ENCODE measurements at places on chromosomes 11 and 22.
A peak's percentile ranks its signal among the peaks of the same experiment; 100 is the strongest.

- no peak for DNase-seq
Observed at GRCh38 chr22:47163856-47164513, 401.5 kb downstream of the TBC1D22A start.

- no peak for DNase-seq
Observed at GRCh38 chr11:134604886-134605285, 192.8 kb upstream of the B3GAT1 start.

- peak; percentile 7 for DNase-seq
Observed at GRCh38 chr22:24330636-24331035, 60.0 kb downstream of the SPECC1L start.

- DNase-seq, result no peak
Observed at GRCh38 chr11:14713496-14714244, 70.1 kb downstream of the PDE3B start.

GRCh38 chr22:38924347-38924952 lies 33.0 kb upstream of the APOBEC3A start:
- peak; percentile 82 for DNase-seq

DNA sequence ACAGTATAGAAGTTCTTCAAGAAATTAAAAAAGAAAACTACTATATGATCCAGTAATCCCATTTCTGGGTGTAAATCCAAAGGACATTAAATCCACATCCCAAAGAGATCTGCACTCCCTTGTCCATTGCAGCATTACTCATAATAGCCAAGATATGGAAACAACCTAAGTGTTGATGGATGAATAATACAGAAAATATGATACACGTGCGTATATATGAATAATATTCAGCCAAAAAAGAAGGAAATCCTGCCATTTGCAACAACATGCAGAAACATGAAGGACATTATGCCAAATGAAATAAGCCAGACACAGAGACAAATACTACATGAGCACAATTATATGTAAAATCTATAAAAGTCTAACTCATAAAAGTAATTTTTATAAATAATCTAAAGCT lies 306.3 kb upstream of the ANO3 start:
- DNase-seq, result peak; percentile 68

DNA sequence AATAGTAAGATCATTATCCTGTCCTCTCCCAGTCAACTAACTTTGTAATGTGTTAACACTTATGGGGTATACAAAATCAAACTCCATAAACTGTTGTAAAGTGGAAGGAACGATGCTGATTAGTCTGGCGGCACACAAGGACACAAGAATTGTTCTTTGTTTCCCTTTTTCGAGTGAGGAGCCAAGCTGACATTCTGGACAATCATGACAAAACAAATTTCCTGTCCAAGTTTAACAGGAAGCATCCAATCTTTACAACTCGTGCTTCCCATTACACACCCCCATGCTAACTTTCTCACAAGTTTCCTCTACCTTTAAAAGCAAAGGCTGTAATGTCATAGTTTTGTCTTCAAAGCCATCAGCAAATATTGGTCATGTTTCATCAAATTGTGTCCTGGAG lies 20.4 kb upstream of the LDLRAD3 start:
- DNase-seq, result no peak

- no peak for DNase-seq
Observed at GRCh38 chr11:119640541-119640940, 88.5 kb downstream of the NECTIN1 start.

DNA sequence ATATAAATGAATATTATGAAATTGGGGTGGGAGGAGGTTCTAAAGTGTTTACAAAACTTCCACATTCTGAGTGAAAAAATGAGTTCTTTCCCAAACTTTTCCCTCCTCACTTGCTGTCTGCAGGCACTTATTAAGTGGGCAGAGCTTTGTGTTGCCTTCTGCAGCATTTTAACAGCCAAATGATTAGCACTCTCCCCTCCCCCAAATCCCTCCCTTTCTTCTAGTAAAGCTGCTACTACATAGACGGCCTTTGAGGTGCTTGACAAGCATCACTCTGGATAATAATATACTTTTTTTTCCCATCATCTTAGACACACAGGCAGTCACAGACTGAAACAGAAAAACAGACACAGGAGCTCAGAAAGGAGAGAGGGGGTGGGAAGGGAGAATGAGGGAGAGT lies 493.5 kb downstream of the DLG2 start:
- no peak for DNase-seq

- no peak for DNase-seq
Observed at GRCh38 chr11:72720784-72721183, 31.4 kb downstream of the ARAP1 start.

DNA sequence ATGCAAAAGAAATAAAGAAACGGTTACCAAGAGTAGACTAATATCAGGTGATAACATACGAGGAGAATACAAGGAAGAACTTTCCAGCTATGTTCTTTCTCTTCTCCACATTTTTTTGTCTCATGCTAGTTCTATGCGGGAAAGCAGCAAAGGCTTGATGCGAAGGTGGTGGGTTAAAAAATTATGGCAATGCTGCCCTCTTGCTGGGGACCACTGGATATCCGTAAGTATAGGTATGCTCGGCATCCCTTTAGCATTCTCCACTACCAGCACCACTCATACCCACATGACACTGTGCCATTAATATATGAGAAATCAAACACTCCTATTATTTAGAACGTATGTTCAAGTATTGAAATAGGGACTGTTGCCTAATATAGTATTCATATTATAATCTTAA lies 776.4 kb downstream of the LRRC4C start:
- DNase-seq, result no peak

DNA sequence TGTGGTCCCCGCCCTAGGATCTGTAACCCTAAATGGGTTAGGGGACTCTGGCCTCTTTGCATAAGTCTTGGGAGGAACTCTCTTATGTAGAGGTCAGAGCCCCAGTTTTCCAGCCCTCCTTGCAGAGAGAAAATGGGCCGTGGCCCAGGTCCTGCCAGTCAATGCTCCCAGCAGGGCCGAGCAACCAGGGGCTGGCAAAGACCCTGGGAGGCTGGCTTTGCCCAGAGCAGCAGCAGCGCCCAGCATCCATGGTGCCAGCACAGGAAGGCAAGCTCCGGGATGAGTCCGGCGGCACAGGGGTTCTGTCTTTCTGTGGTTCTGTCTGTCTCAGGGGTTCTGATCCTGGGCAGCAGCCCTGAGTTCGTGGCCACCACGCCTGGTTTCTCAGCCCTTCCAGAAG lies 684.8 kb downstream of the BRD1 start:
- no peak for DNase-seq

DNA sequence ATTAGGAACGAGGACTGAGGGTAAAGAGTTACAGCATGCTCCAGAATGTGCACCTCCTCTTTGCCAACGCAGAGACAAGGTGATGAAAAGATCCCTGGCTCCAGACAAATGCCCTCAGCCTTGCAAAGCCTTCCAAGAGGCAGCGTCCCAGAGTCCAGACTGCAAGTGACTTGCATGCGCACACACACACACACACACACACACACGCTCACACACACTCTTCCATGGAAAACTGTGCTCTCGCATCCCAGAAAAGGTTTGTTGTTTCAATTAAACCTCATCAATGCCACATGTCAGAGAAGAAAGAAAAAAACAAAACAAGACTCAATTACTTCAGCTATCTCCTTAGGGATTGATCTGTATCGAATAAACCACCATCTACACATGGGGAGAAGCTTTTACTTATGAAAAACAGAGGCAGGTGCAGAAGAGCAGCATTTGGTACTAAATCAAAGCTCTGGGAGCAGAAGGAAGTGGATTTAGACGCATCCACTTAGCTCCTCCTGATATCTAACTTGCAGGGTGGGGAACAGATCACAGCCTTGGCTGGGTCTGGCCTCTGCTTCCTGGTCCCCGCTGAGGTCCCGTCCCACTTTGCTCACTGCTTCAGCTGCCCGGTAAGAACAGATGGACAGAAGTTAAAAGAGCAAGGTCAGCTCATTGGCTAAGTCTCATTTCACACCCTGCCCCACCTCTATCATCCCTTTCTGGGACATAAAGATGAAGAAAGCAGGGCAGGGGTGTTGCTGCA lies 249.8 kb upstream of the BLID start:
- no peak for DNase-seq

- no peak for DNase-seq
Observed at GRCh38 chr11:1005928-1006327, 30.6 kb downstream of the MUC6 start.

DNA sequence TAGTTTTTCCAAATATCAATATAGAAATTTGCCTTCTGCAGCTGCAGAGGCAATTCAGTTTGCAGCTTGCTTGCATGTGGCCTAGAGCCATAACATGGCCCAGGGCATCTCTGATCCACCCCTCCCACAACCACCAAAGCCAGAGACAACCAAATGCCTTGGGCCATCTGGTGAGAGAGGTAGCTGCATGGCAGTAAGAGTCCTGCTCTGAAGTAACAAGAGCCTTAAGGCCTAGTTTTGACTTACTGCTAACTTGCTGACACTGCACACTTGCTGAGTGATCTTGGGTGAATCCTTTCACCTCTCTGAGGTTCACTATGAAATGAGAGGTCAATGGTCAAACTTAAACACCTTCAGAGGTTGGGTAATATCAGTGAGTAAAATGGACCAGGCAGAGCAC lies 4.9 kb upstream of the SPECC1L start:
- no peak for DNase-seq

GRCh38 chr22:41780746-41781505 lies 19.6 kb upstream of the CCDC134 start:
- DNase-seq, result peak; percentile 30

DNA sequence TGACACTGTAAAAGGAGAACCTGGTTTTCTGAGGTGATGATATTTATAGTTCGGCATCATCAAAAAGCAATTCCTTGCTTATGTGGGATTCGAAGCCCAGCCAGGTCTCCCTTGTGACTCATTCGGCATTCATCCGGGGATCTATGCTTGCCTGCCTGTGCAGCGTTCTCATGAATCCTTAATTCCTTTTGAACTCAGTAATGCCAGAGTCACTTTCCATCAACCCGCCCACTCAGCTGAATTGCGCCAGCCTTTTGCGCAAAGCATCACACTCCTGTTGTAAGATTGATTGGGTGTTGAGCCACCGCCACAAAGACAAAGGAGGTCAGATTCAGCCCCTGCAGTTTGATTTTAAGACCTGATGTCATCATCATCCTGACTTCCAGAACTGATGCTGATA lies 128.6 kb downstream of the SLC17A6 start:
- peak; percentile 89 for DNase-seq

GRCh38 chr11:95413021-95413420 lies 182.0 kb upstream of the SESN3 start:
- no peak for DNase-seq

DNA sequence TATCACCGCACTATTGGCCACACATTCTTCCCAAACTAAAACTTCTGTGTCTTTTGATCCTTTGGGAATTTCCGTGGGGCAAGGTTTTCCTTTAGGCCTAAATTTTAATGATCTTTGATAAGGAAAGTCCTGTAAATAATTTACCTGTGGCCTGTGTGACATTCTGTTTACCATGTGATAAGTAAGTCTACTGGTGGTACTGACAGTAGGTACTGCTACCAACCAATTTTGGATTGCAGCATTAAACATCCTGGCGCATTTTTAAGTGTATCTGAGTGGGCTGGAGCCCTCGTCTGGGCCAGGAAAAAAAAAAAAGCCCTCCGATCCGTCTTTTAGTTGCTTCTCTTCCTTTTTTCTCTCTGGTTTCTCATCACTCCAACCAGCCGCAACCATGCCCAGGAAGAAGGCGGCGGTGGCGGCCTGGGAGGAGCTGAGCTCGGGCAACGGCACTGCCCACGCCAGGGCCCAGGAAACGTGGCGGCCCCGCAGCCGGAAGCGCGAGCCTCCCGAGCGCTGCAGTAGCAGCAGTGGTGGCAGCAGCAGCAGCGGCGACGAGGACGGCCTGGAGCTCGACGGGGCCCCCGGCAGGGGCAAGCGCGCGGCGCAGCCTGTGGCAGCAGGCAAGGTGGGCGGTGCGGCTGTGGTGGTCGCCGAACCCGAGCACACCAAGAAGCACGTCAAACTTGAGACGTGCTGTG lies 33.6 kb downstream of the ASRGL1 start:
- DNase-seq, result no peak

DNA sequence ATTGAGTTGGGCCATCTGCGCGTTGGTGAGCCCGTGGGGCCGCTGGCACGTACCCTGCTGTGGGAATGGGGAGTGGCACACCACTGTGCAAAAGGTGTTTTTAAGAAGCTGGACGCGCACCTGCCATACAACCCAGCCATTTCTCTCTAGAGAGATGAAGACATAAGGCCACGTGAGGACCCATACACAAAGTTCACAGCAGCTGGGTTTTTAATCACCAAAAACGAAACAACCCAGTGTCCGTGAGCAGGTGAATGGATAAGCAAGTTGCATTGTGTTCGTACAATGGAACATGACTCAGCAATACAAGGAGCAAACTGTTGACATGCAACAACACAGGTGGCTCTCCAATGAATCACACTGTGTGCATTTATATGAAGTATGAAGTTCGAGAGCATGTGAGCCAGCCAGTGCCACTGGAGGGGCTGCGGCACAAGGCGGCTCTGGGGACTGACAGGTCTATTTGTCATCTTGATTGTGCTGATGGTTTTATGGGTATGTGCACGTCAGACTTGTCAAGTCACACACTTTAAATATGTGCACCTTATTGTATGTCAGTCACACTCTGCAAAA lies 30.6 kb upstream of the PANX2 start:
- DNase-seq, result no peak

DNA sequence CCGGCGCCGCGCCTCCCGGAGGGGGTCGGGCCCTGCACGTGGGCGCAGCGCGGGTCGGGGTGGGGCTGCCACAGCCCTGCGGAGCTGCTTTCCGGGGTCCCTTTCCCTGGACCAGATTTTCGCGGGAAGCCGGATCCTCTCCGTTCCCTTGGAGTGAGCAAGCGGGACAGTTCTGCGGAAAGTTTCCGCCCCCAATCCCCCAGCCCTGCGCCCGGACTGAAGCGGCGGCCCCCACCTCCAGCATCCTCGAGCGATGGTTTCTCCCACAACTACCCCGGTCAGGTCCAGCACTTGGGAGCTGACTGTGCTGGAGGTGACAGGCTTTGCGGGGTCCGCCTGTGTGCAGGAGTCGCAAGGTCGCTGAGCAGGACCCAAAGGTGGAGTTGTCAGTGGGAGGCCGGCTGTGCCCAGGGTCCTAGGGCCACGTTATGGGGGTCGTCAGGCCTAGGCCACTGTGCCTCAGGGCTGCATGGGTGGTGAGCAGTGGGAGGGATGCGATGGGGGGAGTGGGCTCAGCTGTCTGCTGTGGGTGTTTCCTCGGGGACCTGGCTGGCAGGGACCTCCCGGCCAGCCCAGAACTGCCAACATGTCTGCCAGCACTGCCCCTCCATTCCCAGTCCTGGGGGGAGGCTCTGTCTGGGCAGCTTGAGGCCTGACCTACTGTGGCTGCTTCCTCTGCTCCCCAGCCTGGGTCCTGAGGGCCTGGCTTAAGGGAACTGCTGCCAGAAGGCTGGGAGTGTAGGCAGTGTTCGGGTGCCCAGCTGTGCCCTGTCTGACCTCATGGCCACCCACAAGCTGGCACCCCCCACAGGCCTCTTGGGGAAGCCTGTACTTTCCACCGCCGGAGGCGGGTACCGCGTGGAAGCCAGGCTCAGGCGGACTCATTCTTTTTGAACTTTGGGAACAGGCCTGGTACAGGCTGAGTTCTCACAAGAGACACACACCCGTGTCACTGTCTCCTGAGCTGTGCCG lies 726 bp downstream of the ST3GAL4 start:
- peak; percentile 40 for DNase-seq

- no peak for DNase-seq
Observed at GRCh38 chr11:121540627-121541026, 87.9 kb upstream of the SORL1-AS1 start.

Data from HCEC 1CT (cell line).